Upper lobe of right lung (tissue), 1 donor: ENCODE measurements at places on chromosomes 6 and 20. TPM values are rescaled to one million over a fixed set of nuclear protein-coding genes. Genes with fewer than 3 reads are reported as not detected.

KCNK16 gene
- not detected for total RNA-seq

OXT gene
- not detected for total RNA-seq

SPTLC3 gene
- 35.3 TPM for total RNA-seq

- DNase-seq, result no peak
- peaks cover 28% of the 10 kb centered on the region for H3K36me3 ChIP-seq
- H3K27me3 ChIP-seq, result no peaks in the 10 kb centered on the region
- H3K4me3 ChIP-seq, result no peak overlapping the region
These were observed 10.1 kb upstream of the RTF2 start for GRCh38 chr20:56458206-56458821.

DNA sequence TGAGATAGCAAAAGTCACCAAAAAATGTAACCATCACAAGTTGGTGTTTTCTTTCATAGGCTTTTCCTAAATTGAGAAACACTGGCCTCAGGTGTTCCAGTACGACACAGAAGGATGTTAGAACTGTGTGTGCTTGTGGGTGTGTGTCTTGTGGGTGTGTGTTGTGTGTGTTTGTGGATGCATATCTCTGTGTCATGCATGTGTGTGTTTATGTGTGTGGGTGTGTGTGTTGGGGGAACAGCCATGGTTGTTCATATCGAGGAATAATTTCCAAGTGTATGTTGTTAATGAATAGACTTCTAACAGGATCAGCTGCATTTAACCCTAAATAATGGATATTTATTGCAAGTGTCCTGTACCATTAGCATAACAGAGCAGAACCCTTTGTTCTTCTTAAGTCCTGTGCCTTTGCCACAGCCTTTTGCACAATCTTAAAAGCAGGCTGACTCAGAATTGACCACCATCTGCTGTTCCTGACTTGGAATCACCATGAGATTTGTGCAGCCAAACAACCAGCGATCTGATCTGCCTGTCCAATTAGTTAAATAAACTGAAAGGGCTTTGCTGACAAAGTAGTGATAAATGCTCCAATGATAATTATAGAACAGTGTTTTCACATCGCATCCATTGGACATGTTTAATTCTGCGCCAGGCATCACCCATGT is 7.6 kb downstream of the CD93 start:
- H3K4me3 ChIP-seq, result no peak overlapping the region
- no peaks in the 10 kb centered on the region for H3K4me1 ChIP-seq
- DNase-seq, result no peak
- H3K27ac ChIP-seq, result no peak overlapping the region
- no peaks in the 10 kb centered on the region for H3K27me3 ChIP-seq
- no peaks in the 10 kb centered on the region for H3K36me3 ChIP-seq

- DNase-seq, result no peak
- no peak overlapping the region for H3K4me3 ChIP-seq
- H3K36me3 ChIP-seq, result peaks cover 49% of the 10 kb centered on the region
- H3K27ac ChIP-seq, result peak overlapping the region; percentile 38
These were observed 38.6 kb downstream of the SLC9A8 start for GRCh38 chr20:49851231-49851705.

DNA sequence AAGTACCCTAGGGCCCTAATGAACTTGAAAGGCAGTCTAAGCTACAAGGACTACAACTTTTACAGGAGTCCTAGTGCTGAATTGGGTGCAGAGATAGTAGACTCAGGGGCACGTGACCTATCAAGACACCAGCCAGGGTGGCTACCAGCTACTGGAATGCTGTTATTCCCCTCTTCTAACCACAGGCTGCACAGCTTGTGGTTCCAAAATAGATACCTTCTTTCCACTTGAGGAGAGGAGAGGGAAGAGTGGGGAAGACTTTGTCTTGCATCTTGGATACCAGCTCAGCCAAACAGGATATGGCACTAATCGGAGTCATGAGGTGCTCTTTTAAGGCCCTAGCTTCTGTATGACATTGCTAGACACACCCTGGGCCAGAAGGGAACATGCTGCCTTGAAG is 60.0 kb upstream of the MTRF1L start:
- no peak overlapping the region for H3K27ac ChIP-seq
- no peaks in the 10 kb centered on the region for H3K4me1 ChIP-seq
- no peaks in the 10 kb centered on the region for H3K36me3 ChIP-seq
- H3K27me3 ChIP-seq, result no peaks in the 10 kb centered on the region
- DNase-seq, result no peak
- no peak overlapping the region for H3K4me3 ChIP-seq
